ENCODE measurements at places on chromosomes 3 and 15.

- DNase-seq, result no peak
Measured at GRCh38 chr3:137205394-137206045, 247.7 kb downstream of the IL20RB start.

DNA sequence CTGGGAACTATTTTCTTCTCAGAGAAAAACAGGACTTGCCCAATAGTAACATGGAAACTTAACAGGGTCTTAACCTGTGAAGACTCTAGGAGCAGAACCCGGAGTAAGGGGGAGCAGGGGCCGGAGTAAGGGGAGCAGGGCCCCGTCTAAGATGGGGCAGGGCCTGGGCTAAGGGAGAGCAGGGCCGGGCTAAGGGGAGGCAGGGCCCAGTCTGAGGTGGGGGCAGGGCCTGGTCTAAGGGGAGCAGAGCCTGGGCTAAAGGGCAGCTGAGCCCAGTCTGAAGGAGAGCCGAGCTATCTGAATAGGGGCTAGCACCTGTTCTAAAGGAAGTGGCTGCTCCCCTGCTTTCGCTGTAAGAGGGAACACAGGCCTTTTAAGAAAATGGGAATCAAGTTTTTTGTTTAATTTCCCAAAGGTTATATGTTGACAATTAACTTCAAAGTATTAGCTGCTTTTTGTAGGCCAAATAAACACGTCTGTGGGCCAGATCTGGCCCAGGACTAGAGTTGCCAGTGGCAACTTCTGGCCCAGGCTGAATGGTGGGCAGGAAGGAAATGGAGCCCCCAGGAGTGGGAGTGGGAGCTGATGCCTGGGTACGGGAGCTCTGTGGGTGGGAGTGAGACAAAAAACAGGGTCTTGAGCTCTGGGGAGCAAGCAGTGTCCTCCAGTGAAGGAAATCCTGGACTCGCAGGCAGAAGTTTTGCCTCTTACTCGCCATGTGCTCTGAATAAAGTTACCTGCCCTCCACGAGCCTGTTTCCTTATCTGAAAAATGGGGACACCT, 32.5 kb downstream of the CSPG4 start:
- DNase-seq, result no peak

GRCh38 chr3:180102134-180102533, 65.4 kb upstream of the PEX5L start:
- DNase-seq, result no peak

DNA sequence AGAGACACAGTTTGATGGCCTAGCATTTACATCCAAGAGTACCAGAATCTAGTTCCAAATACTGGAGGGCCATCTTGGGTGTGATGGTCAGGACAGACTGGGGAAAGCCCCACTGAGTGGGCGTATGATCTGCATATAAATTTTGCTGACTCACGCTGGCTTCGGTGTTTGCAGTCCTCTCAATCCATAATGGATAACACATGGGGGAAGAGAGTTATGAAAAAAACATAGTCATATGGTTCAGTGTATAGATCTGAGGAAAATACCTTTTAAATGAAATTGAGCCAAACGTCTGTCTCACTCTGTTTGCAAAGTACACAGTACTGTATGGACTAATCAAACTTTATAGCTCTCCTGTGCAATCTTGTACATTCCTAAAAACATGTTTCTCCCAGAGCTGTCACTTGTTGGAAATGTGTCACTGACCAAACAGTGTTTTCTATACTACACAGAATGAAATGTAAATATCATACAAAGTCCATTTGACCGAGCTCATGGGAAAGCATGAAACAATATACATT, 125.3 kb upstream of the THBS1 start:
- DNase-seq, result no peak

- DNase-seq, result no peak
Measured at GRCh38 chr15:31364301-31365031, 37.8 kb downstream of the KLF13 start.

GRCh38 chr3:52036829-52037228, 19.5 kb downstream of the DUSP7 start:
- no peak for DNase-seq

GRCh38 chr3:71309342-71309741, 274.2 kb downstream of the FOXP1 start:
- DNase-seq, result no peak

DNA sequence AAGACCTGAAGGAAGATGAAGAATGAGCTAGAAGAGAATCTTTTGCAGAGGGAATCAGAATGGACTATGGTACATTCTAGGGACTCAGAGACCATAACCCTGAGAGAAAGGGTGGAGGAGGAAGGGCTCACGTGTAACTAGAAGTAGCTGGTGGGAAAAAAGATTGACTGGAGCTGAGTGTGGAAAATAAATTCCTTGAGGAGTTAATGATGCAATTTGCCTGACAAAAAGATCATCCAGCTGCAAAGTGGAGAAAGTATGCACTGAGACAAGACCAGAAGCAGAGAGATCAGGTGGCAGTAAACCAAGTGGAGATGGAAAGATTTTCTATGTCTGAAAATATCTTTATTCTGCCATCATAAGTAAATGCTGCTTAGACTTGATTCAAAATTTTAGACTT, 52.9 kb upstream of the TBL1XR1 start:
- no peak for DNase-seq

GRCh38 chr3:111810909-111811308, 48.2 kb upstream of the PHLDB2 start:
- DNase-seq, result no peak

DNA sequence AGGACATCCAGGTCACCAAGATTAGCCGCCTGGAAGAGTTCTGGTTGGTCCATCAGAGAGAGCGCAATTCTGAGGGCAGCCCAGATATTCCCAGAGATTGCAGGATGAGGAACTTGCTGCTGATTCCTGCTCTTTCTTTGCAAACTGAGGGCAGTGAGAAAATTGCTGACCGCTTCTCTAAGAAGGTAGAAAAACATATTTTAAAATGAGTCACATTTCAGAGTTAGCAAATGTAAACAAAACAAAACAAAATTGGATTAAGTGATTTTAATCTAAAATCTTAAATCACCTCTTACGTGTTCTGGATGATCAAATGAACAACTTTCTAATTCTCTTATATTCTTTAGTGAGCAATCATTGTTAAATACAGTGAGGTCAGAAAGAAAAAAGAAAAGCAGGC, 149.0 kb downstream of the USP13 start:
- no peak for DNase-seq

DNA sequence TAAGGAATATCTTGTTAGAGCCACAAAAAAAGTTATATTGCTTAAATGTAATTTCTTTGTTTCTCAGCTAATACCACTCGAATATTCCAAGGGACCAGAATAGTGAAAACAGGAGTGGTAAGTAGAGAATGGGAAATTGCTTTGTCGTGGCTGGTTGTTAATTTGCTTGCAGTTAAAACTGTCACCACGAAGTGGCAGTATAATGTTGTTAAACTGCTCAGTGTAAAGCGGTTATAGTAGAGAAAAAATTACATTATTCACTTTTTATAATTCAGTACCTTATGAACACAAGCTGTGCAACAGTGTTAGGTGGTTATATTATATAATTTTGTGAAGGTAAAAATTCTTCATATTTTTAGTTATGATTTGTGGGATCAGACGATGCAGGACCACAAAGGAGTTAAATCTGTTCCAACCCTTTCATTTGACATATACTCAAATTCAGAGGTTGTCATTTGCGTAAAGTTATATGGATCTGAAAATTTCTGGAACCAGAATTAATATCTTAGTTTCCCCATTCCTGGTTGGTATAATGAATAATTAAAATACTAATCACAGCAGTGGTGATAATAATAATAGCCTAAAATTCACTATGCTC, 171.8 kb downstream of the FEZF2 start:
- no peak for DNase-seq

DNA sequence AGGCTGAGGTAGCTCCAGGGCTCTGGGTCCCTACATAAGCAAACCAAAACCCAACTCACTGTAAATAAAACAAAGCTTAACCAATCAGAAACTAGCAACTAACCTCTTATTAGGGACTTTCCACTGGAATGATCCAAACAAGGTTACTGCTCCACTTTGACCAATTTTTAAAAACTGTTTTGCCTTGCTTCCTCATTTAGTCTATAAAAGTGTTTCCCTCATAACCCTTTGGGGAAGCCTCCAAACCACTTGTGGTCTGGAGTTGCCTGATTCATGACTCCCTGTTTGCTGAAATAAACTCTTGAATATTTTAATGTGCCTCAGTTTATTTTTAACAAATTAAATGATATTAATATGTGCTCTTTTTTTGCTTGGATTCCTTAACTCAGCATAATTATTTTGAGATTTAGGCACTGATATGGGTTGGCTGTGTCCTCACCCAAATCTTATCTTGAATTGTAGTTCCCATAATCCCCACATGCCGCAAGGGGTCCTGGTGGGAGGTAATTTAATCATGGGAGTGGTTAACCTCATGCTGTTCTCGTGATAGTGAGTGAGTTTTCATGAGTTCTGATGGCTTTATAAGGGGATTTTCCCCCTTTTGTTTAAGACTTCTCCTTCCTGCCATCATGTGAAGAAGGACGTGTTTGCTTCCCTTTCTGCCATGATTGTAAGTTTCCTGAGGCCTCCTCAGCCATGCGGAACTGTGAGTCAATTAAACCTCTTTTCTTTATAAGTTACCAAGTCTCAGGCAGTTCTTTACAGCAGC, 90.6 kb downstream of the CD200R1L start:
- DNase-seq, result no peak

GRCh38 chr15:52653431-52653964, 25.7 kb downstream of the ATOSA start:
- DNase-seq, result no peak

DNA sequence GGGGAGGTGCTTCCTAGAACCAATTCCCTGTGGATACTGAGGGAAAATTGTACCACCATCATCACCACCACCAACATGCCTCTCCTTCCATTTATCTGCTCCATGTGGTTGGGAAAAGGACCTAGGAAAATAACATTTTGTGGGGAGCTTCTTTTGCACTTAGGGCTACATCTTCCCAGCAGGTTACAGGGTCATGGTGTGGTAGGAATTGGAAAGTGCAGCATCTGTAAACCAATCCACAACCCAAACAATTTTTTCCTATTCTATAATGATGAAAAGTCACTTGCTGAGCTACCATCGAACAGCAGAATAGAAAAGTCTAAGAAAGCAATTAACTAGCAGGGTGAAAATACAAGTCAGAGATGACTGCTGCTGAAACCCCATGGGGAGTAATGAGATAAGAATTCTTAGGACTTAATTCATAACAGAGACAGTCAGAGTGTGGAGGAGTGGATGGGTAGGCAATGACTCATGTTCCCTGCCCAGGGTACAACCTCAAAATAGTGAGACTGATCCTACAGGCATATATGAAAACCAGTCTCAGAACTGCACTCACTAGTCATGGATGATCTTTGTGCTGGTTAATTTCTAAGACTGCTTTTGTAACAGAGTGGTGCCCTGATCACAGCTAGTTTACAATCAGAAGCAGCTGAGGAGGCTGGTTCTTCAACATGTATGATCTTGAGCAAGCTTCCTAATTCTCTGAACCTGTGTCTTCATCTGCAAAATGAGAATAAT, 38.1 kb upstream of the LEKR1 start:
- DNase-seq, result no peak

DNA sequence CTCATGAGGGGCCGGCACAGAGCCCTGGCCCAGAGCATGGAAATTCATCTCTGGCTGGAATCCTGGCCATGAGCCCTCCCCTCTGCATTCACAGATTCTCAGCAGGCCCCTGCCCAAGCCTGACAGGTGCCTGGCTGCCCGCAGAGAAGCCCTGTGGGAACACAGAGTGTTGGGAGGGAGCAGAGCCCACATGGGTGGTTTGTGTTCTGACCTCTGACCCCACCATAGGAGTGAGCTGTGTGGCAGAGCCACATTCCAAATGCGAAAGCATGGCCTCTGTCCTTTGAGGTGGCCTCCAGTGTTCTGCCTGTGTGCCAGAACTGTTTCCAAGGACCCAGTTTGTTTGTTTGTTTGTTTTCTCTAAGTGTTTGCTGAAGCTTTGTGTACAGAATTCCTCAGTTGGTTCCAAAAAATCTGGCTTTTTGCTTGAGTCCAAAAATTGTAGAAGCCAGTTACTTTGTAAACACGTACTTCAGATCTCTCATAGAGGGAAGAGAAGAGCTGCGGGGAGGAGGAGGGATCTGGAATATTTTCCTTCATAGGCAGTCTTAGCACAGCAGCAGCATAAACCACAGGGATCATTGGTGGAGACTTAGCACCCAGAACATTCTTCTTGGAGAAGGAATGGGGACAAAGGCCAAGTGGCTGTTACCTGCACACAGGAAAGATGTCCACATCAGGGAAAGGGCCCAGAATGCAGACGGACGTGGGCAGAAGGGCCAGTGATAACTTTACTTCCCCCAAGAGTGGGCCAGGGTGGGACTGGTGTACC, 36.0 kb downstream of the GRAMD2A start:
- DNase-seq, result no peak

GRCh38 chr3:58192069-58192468, 18.7 kb downstream of the DNASE1L3 start:
- DNase-seq, result no peak

- peak; percentile 58 for DNase-seq
Measured at GRCh38 chr3:186931532-186932280, 1.4 kb downstream of the ST6GAL1 start.

DNA sequence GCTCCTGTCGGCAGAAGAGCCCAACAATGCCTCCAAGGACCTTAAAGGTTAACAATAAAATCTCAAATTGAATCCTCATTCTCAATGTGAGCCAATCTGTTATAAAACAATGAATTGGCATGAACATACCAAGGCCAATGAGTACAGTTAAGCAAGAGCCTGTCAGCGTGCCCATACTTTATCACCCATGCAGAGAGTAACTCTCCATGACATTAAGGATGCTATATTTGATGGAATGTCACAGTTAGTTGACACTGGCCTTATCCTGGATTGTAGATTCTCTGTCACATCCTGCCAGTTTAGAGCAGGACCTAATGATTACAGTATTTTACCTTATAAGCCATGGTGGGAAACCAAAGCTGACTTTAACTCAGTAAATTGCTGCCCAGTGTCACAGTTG, 335.4 kb upstream of the MDFIC2 start:
- no peak for DNase-seq

GRCh38 chr3:30156586-30157498, 449.6 kb upstream of the TGFBR2 start:
- DNase-seq, result no peak

GRCh38 chr15:101027920-101028319, 108.8 kb downstream of the LRRK1 start:
- no peak for DNase-seq

GRCh38 chr15:50009634-50010033, 109.4 kb downstream of the ATP8B4 start:
- DNase-seq, result no peak
